Breast epithelium (tissue), 4 donors: ENCODE measurements at places on chromosomes 12 and 14.

DNA sequence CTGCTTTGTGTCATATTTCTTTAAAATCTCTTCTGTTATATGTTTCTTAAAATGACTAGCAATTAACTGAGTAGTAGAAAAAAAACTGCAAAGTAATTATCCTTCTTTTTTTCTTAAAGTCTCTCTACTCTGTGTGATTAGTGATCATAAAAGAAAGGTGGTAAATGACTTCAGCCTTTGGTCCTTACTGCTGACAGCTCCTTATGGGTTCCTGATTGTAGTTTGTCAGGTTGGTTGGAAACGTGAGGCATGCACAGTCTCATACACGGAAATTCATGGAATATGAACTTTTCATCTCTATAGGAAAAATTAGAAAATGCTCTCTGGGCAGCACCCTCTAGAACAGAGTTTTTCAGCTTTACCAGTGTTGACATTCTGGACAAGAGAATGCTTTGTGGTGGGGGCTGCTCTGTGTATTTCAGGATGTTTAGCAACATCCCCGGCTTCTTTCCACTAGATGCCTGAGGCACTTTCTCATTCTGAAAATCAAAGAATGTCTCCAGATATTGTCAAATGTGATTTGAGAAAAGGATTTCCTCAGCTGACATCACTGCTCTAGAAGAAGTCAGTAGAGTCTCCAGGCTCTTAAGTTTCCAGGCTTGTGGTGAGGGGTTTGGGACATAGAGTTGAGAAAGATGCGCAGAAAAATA lies 121.0 kb downstream of the PIK3C2G start:
- DNase-seq = no peak

DNA sequence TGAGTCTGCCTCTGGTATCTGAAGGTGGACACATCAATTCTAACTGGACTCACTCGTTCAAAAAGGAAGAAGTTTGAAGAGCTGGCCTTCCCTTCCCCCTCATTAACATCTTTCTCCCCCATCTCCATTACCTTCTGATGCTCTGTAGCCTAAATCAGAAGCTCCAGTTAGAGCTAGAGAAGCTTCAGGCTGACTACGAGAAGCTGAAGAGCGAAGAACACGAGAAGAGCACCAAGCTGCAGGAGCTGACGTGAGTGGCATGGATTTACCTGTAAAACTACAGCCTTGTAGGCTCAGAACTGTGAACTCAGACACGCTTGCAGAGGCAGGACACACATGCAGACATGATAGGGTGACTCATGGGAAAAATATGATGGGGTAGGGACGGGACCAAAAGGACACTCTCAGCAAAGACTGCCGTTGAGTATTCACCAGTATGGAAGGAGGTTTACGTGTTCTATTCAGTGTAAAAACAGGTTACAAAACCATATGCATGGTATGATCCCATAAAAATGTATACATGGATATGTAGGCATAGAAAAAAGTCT lies 14.3 kb upstream of the PIP4K2C start:
- DNase-seq = no peak

- no peak for DNase-seq
Observed at GRCh38 chr14:101132588-101132987, 229.1 kb upstream of the RTL1 start.

- DNase-seq = no peak
Observed at GRCh38 chr12:57266681-57267080, 15.7 kb upstream of the STAC3 start.

DNA sequence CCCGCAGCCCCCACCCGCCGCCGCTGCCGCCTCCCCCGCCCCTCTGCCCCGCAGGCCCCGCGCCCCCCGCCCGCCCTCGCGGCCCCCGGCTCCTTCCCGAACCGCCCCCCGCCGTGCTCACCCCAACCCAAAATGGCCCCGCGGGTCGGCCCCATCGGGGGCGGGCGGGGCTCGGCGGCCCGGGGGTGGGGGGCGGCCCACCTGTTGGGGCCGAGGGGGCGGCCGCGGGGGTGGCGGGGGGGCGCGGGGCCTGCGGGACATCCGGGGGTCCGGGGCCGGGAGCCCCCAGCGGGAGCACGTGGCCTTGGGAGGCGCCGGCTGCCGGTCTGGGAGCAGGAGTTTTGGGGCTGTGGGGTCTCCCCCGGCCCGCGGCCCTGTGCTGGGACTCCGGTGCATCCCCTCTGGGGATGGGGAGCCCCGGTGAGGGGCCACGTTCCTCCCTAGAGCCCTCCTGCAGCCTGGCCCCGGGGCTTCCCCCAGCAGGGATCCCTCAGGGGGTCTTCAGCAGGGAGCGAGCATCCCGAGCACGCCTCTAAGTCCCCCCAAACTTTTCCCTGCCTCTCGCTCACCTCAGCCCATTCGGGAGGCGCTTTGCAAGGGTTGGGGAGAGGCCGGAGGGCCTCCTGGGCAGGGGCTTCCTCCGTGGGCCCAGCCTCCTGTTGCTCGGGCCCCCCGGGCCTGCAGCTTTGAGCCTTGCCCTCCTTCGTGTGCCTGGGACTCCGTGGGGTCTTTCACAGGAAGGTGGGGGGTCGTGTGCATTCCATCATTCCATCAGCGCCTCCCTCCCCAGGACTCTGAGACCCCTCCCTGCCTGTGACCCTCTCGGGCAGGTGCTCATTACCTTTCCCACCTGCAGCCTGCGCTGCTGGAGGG lies 710 bp downstream of the MTA1 start:
- no peak for DNase-seq

DNA sequence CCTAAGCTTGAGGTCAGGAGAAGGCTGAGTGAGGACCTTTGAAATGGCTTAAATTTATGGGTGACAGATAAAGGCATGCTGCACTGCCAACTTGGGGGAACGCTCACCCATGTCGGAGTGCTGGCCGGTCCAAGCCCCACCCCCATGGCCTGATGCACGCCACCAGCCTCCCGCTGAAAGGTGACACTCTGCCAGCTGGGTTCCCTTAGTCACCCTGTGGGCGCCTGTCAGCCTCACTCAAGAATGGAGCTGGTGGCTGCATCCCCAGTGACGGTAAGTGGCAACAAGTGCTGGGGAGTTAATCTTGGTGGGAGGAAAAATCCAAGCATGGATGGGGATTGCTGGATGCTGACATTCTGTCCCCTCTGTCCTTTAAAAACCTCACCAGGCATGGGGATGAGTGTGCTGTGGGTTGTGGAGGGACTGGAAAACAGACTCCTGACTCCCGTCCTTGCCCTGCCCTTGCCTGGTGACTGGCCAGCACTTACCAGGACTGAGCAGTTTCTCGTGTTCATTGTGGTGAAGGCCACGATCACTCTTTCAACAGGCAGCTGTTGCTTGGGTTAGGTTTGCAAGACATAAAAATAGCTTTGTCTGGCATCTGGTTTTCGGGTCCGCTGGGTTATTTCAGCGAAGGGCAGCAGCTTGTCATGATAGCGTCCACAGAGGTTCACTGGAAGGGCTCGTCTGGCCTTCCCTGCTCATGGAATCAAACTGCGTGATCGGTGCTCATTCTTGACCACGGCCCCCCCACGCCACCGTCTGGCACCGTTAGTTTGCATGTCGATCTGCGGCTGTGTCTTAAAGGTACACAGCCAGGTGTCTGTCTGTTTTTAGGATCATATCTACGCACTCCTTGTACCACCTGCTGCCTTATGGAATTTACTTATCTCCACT lies 15.0 kb downstream of the ACACB start:
- no peak for DNase-seq

DNA sequence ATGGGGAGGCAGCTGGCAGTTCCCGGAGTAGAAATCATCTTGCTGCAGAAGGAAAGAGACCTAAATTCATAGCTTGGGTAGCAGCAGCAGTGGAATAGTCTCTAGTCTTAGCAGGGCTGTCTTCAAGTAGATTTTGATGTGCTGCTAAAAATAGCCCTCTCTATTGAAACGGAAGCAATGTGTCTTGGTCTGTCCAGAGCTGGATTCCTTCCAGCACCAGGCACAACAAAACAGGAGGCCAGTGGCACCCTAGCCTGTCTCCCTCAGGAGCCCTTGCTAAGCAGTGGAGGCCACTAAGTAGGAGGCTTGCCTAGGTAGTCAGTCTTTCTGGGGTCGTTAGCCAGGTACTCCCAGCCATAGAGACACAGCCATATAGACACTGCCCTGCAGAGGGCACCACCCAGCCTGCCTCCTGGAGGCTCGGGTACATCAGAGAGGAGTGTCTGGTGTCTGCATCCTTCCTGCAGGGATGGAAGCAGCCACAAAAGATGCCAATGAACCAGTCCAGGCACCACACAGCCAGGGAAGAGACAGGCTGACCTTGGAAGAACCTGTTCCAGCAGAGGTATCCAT lies 97.5 kb downstream of the CRACR2A start:
- DNase-seq = no peak

DNA sequence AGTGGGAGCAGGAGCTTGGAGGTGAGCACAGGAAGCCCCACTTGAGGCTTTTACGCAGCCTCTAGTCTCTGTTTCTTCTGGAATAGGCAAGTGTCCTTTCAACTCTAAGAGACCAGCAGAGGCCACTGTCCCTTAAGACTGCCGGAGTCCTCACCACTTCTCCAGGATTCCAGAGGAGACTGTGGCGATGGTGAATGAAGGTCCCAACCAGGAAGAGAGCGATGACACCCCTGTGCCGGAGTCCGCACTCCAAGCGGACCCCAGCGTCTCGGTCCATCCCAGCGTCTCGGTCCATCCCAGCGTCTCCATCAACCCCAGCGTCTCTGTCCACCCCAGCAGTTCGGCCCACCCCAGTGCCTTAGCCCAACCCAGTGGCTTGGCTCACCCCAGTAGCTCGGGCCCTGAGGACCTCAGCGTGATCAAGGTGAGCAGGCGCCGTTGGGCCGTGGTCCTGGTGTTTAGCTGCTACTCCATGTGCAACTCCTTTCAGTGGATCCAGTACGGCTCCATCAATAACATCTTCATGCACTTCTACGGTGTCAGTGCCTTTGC lies 442 bp downstream of the FLVCR2 start:
- peak; percentile 33 for DNase-seq

DNA sequence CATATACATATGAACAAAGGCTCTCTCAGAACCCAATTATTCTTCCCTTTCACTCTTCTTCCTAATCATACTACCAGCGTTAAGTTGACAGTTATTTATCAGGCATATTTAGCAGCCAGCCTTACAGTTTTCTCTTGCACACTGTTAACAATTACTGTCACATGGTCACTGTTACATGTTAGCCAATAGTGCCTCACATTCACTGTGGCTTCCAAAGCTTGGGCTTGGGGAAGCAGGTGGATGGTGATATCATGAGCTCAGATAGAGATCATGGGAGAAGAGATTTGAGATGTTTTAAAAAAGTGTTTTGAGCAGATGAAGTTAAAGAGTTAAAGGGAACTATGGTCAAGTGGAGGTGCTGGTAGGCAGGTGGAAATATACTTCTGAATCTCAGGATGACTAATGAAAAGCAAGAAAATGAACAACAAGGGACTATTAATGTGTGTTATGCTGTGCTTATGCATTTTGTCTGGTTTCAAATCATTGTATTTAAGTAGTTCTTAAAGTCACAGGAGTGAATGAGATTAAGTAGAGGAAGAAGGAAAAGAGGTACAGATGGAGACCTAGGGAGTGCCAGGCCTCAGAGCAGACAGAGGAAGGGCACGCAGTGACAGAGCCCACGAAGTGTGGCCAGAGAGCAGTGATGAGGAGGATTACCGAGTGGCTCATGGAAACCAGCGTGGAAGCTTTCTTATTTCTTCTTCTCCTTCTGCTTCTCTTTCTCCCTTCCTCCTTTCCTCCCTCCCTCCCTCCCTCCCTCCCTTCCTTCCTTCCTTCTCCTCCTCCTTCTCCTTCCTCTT lies 39.6 kb downstream of the BICD1 start:
- no peak for DNase-seq

GRCh38 chr12:94182986-94183707 lies 34.8 kb downstream of the PLXNC1 start:
- DNase-seq = no peak

GRCh38 chr12:25051656-25052195 lies 102.8 kb upstream of the BCAT1 start:
- DNase-seq = no peak

DNA sequence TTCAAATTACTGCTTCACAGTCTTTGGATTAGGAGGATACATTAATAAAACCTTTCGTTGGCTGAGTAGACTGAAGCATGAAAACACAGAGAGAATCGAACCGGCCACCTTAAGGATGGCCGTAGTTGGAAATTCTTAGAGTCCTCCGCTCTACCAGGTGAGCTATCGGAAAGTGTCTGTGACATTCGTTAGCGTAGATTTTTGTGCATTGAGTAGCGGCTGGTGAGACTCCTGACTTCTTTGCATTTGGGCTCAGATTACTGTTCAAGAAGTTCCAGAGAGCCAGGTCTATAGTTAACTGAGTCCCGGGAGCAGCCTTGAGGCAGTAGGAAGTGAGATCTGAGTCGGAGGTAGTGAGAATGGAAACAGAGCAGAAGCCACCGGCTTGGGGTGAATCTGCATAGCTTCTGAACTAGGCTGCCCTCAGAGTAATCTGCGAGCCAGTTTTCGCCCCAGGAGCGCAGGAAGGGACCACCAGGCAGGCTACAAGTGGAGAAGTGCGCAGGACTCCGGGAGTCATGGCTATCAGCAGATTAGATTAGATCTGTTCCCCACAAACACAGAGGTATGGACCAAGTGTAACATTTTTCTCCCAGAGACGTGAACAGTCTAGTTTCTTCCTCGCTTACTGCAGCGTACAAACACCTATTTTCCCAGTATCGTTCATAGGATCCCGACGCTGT lies 11.0 kb downstream of the OR6S1 start:
- no peak for DNase-seq

GRCh38 chr12:103758310-103759089 lies 82.5 kb downstream of the NT5DC3 start:
- no peak for DNase-seq

- no peak for DNase-seq
Observed at GRCh38 chr12:11764837-11765236, 115.4 kb downstream of the ETV6 start.

DNA sequence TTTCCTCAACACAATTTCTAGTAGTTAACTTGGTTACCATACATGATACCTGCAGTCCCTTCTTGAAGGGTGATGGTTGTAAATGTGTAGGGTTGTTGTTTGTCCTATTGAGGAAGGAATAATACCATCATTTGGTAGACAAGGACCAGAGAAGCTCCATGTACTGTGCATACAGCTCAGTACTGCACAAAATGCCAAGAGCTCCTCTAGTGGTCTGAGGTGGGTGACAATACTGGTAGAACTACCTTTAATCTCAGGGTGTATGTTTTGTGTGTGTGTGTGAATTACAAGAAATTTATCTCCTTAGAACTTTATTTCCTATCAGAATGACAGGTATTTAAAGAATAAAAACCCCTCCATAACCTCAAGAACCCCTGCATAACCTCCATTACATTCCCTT lies 575.3 kb downstream of the TMTC2 start:
- DNase-seq = no peak

GRCh38 chr14:24954037-24954699 lies 95.8 kb downstream of the STXBP6 start:
- no peak for DNase-seq

DNA sequence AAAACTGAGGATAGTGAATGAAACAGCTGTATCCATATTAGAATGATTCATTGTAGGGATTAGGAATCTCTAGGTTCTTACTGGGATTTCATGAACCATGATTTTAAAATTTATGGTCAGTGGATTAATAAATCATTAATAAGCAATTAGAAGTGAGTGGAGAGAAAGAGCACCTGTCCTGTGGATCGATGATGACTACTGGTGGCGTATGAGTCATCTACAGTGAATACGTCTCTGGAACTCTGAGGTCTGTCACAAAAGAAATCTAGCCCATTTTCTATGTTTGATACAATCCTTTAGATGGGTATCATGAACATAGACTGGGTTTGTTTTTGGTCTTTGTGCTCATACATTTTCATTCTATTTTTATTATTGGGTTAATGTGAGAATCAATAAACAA lies 77.3 kb upstream of the RTL1 start:
- DNase-seq = no peak

- DNase-seq = no peak
Observed at GRCh38 chr14:102975662-102976061, 53.2 kb downstream of the AMN start.

GRCh38 chr12:120999191-121000120 lies 16.8 kb downstream of the C12orf43 start:
- DNase-seq = no peak
